Activated CD4-positive, alpha-beta T cell treated with anti-CD3 and anti-CD28 coated beads, Interleukin-2, amount 10 ng/mL, durations not matched to agents 24 days and 14 days (primary cell): ENCODE measurements at places on chromosomes 12 and 14.
A peak's percentile ranks its signal among the peaks of the same experiment; 100 is the strongest.

DNA sequence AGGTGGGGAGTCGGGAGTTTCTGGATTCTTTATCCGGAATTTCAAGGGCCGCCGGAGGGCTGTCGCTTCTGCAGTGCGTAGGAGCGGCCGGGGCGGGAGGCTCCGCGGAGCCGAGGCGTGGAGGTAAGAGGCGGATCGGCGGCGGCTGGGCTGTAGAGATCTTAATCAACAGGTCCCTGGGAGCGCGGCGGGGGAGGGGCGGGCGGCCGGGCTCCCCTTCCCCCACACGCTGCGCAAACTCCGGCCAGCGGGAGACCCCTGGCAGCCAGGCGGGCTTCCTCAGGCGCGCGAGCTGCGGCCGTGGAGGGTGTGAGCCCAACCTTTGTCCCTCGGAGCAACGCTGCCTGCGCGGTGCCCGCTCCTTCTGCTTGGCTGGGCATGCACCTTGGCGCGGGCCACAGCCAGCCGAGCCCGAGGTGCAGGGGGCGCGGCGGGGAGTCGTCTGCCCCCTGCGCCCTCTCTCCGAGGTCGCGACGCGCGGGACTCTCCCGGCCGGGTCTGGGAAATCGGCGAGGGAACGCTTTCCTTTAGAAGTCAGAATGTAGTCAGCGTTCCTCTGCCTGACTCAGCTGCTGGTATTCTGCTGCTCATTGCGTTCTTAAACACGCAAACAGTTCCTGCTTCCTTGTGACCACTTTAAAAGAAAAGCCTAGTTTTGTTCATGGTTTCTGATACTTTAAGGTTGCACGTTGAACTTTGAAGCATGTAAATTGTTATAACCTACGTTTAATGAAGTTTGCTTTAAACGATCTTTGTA, at the start of gene PALS1:
Gene PALS1 (plus strand): TSS at position 25 of the 757 bp plus-strand sequence. CDS start 37,736 bp downstream, outside the sequence.
- DNase-seq = no peak

GRCh38 chr12:47268501-47269454, 189.0 kb upstream of the AMIGO2 start:
- DNase-seq = no peak

DNA sequence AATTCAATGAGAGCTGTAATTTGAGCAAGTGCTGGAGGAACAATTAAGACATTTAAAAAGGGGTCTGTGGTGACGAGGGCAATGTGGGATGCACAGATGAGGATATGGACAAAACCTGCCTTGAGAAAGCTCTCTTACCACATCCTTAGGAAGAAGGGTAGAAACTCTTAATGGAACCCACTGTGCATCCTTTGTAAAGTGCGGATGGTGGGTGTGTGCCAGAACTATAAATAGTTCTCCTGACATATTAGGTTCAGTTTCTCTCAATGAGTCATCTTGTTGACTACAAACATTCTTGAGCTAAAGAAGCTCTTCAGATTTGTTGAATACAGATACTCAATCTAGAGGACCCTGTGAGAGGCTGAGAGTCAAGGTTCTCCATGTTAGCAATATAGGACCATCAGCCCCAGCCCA, 106.1 kb upstream of the ANO4 start:
- no peak for DNase-seq

- no peak for DNase-seq
Measured at GRCh38 chr14:67665868-67666267, 8.6 kb downstream of the VTI1B start.

GRCh38 chr12:92471551-92471950, 231.2 kb upstream of the PLEKHG7 start:
- DNase-seq = no peak

GRCh38 chr12:54598970-54599369, 10.5 kb upstream of the PPP1R1A start:
- DNase-seq = no peak

DNA sequence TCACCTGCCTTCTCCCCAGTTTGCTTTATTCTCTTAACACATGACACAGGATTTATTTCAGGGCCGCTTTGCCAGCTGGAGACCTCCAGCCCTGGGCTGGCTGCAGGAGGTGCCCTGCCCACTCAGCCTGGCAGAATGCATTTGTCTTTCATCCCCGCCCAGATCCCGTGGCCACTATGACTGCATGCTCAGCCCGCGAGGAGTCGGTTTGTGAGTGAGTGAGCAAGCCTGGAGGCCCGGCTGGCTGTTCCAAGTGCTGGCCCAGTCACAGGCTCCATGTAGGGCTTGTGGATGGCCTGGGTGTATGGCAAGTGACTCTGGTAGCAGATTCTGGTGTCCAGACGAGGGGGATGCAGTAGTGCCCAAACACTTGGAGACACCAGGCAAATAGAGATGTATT, 2.1 kb downstream of the TDP1 start:
- no peak for DNase-seq

DNA sequence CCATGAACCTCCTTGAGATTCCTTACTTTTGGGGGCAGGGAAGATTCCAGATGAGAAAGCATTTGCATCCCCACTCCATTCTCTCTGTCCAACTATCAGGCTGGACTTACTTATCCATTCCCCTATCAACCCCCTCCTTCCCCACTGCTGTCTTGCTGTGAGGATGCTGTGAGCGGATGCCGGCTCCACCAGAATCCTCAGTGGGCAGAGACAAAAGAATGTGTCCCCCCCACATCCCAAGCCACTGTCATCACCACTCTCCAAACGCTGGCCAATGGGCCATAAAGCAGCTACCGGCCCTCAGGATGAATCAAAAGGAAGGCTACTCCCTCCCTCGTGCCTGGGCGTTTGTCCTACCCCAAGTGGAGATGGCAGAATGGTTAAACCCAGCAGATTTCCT, 173.0 kb upstream of the NTF3 start:
- no peak for DNase-seq

GRCh38 chr12:69916544-69917235, 91.7 kb downstream of the MYRFL start:
- no peak for DNase-seq

- DNase-seq = no peak
Measured at GRCh38 chr14:74326369-74327152, 21.7 kb upstream of the VRTN start.

- DNase-seq = no peak
Measured at GRCh38 chr14:68669111-68669511, 123.8 kb downstream of the ZFP36L1 start.

DNA sequence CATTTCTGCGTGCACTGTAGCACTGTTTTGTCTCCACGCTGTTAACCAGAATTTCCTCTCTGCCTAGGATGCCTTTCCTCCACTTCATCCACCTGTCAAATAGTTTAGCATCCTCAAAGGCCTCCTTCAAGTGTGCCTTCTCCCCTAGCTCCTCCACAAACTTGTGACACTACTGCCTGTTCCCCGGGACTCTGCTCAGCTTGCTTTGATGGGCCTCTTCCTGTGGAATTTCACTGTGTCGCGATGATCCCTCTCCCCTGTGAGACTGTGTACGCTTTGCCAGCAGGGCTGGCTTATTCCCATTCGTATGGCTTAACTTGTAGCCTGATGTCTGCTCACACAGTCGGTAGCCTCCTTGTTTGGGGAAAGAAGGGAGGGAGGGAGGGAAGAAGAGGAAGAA, 426.8 kb downstream of the VRK1 start:
- DNase-seq = no peak

GRCh38 chr12:120218680-120219606, 18.0 kb upstream of the RPLP0 start:
- DNase-seq = no peak

GRCh38 chr14:96625426-96625985, 123.3 kb downstream of the PAPOLA start:
- DNase-seq = no peak

- peak; percentile 63 for DNase-seq
Measured at GRCh38 chr12:47362126-47362705, 282.5 kb upstream of the AMIGO2 start.

GRCh38 chr12:102227954-102228353, 30.3 kb upstream of the PMCH start:
- DNase-seq = no peak

- DNase-seq = peak; percentile 78
Measured at GRCh38 chr12:68673788-68674187, 13.0 kb upstream of the NUP107 start.

GRCh38 chr12:8912914-8913313, 1.4 kb upstream of the PHC1 start:
- DNase-seq = peak; percentile 66

DNA sequence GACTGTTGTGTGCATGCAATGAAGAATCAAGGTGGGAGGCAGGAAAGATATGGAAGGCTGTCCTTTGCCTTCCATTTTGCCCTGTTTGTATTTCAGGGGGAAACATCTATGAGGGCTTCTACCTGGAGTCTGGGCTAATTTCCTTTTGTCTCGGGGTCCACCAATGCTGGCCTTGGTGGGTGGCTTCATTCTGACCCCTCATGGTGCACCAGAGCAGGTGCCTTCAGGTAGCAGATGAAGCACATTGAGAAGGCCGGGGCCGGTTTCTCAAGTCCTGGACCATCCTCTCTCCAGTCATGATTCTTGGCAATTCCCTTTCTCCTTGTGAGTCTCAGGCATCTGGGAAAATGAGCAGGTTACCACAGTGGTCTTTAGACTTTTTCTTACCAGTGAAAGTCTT, 47.2 kb downstream of the RPH3A start:
- no peak for DNase-seq

DNA sequence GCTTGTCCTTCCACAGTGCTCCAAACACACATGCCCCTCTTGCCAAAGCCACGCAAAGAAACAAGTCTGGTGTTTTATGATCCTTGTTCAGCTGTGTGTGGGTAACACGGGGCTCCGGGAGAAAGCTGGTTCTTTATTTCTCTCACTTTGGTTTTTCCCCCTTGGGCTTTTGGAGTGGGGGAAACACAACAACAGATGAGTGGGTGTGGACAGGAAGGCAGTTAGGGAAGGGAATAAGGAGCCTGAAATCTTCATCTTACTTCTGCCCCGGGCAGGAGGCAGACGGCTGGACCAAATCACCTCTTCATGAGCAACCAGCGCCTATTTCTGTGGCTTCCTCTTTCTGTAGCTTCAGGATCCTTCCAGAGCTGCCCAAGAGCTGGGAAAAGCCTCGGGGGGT, 218.5 kb downstream of the PHETA1 start:
- DNase-seq = no peak

DNA sequence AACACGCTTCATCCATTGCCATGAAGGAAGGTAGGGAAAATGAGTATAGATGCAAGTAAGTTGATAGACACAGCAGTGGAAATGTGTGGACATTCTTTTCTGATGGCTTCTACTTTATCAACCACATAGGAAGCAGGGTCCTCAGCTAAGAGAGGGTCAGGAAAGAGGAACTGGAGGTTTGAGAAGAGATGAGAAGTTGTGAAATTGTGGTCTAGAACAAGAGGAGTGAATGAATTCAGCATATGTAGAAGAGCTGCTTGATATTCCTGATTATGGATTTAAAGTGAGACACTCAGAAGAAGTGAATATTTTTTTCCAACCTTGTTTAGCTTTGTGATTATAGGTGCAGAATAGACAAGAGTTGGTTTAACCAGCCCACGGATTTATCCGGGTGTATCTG, 128.5 kb downstream of the SLC15A5 start:
- no peak for DNase-seq

DNA sequence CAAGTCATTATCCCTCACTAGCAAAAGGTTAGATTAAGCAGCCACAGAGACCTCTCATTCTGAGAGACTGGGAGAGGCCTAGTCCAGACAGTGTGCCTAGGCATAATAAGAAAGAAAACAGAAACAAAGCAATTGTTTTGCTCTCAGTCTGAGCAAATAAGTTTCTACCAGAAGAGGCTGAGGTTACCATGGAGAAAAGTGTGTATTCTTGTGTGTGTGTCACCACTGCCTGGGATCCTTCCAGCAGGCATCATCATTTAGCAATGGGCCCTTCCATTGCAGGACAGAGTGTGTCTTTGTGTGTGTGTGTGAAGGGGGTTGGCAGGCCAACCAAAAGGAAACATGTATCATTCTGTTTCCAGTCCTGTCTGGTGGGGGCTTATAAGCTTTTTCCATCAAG, 3.7 kb downstream of the EFS start:
- no peak for DNase-seq

DNA sequence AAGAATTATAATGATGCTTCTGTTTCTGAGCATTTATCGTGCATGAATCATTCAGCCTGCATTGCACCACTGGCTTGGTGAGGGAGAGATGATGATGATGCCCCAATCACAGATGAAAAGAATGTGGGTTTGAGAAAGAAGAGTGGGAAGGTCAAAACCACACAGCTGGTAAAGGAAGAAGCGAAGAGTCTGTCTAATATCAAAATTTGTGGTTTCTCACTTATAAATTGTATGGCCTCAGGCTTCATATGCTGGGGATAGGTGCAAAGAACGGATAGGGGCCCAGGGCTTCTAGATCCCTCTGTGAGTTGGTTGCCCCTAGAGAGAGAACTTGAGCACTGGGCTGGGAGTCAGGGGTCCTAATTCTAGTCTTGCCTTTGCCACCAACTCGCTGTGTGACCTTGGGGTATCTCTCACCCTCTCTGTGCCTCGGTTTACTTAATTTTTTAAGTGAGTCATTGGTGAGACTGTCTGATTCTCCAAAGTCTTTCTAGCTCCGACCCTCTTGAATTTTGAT, 2.2 kb downstream of the OASL start:
- DNase-seq = no peak
